ENCODE measurements at places on chromosomes 2 and 18.

DNA sequence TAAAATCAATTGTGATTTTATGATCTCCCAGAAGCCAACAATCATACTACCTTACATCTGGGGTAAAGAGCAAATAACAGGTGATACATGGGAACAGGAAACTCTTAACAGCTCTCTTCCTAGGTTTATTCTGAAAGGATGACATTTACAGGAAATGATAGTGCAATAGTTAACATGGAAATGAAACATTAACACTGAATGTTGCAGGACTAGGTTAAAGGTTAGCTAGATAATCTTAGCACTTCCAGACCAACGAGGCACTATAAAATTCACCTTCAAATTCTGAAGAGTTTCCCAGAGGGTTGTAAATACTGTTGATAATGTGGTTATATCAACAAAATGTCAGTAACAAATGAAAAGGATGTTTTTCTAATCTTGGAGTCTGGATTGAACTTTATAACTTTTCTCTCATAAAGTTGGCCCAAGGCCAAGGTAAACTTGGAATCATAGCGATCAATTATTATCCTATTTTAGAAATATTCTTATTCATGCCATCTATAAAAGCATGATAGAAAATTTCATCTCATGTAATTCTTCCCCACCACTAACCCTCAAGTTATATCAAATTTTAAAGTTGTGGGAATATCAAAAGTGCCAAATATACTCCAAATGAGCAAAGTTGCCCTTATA is 32.9 kb upstream of the GCG start:
- no peak for DNase-seq

- DNase-seq, result no peak
These were observed 293.4 kb downstream of the ZNF521 start for GRCh38 chr18:25058521-25058920.

DNA sequence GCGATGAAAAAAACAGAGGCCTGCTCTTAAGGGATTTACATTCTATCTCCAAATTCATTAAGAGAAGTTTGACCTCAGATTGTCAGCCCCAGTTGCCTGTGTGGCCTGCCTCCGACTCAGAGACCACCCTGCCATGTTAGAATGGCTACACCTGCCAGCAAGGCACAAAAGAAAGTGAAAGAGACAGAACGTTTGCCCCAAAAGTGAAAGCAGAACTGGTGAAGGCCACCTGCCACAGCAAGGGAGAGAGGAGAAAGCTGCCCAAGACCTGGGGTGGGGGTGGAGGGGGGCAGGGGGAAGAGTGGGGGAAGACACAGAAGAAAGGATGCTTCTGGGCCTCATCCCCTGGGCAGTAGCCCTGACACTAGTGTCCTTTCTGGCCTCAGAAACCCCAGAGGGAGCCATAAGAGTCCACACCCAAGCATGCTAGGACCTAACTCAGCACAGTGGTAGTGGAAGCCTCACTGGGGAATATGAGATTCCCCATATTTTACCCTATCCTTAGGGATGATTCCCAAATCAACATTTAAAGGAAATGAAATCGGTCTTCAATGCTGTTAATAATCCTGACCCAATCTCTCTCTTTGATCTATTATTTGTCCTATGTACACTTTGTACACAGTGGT is 389.7 kb downstream of the TXNL1 start:
- DNase-seq, result no peak

DNA sequence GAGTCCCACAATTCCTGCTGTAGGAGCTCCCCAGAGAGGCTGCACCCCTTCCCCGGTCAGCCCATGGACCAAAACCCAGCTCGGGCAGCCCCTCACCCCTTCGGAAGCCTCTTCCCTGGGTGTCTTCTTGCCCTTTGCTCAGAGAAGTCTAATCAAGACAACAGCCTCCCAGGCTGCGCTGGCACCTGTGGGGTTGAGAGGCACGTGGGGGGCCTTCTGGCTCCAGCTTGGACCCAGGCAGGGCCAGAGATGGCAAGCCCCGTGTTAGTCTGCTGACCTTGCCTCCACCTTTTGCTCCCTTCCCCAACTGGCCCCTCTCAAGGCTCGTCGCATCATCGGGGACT is 10.4 kb downstream of the SLC4A3 start:
- no peak for DNase-seq

- DNase-seq, result no peak
These were observed 149.5 kb downstream of the ATP9B start for GRCh38 chr18:79218605-79219190.

DNA sequence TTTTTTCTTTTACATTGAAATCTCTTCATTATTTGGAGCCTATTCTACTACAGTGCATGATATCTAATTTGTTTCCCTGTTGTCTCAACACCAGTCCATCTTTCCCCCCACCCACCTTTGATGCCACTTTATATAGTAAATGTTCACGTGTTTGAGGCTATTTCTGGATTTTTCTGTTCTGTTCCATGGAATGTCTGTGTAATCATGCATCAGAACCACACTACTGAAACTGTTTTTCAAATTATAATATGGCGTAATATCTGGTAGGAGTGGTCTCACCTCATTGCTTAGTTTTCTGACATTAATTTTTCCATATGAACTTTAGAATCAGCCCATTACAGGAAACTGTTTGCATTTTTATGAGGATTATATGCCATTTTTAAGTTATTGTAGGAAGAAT is 19.1 kb upstream of the NARS1 start:
- DNase-seq, result no peak

All from coronary artery (tissue), 2 donors.